ENCODE measurements at places on chromosomes 5 and 9. TPM values are rescaled to one million over a fixed set of nuclear protein-coding genes. Genes with fewer than 3 reads are reported as not detected.

GRCh38 chr9:16680541-16680940 lies 189.9 kb downstream of the BNC2 start:
- H3K27me3 ChIP-seq = no peaks in the 10 kb centered on the region
- no peaks in the 10 kb centered on the region for H3K36me3 ChIP-seq
- H3K4me1 ChIP-seq = peaks cover 38% of the 10 kb centered on the region
- DNase-seq = no peak
- H3K27ac ChIP-seq = peak overlapping the region; percentile 77

Gene SLC36A2
- total RNA-seq = not detected

DNA sequence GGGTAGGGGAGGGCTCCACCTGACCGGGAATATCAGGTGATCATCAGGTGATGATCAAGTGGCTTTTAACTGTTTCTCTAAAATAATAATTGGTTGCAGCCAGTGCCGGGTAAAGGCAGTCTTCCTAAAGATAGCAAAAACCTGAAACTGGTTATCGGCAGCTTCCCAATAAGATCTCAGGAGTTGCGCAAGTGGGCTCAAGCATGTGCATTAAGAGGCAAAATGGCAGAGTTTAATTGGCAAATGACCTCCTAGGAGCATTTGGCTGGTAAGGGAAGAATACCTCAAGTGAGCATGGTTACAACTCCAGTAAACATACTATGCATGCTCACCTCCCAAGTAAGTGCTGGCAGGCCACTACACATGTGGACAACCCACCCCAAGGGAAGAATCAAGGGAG lies 4.2 kb downstream of the C1QTNF3 start:
- H3K27ac ChIP-seq = no peak overlapping the region
- no peaks in the 10 kb centered on the region for H3K27me3 ChIP-seq
- DNase-seq = no peak
- H3K4me3 ChIP-seq = no peak overlapping the region
- H3K36me3 ChIP-seq = no peaks in the 10 kb centered on the region

- no peaks in the 10 kb centered on the region for H3K36me3 ChIP-seq
- no peak for DNase-seq
- H3K4me1 ChIP-seq = no peaks in the 10 kb centered on the region
- H3K4me3 ChIP-seq = no peak overlapping the region
- no peak overlapping the region for H3K27ac ChIP-seq
Observed at GRCh38 chr9:34862043-34862442, 96.0 kb upstream of the PHF24 start.

DNA sequence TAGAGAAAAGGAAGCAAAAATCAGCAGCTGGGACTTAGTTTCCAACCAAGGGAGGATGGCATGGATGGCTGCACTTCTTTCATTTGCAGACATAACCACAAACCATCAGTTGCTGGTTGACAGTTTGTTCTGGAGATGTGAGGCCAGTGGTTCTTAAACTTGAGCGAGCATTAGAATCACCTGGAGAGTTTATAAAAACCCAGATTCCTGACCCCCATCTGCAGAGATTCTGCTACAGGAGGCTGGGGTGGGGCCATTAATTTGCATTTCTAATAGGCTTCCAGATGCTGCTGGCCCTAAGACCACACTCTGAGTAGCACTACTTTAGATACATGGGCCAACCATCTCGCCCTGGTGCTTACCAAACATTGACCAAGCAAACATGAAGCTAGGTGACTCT lies 60.8 kb downstream of the MARCHF3 start:
- no peak overlapping the region for H3K4me3 ChIP-seq
- no peak for DNase-seq
- H3K27me3 ChIP-seq = no peaks in the 10 kb centered on the region
- no peak overlapping the region for H3K27ac ChIP-seq
- H3K36me3 ChIP-seq = no peaks in the 10 kb centered on the region

DNA sequence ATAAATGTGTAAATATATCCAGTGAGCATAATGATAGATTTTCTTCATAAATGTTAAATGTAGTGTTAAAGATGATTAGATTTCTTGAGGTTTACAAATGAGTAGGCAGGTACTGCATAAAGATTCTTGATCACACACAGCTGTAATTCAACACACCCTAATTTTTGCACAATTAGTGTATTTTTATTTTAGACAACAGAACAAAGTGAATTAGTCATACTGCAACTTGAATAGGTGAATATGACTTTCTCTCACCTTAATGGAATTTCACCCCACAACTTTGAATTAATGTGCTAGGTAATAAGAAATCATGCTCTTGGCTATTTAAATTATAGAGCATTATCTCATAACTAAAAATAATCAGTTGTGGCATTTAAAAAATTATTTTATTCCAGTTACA lies 795.7 kb upstream of the ACO1 start:
- DNase-seq = no peak
- H3K36me3 ChIP-seq = no peaks in the 10 kb centered on the region
- H3K27me3 ChIP-seq = no peaks in the 10 kb centered on the region
- H3K4me1 ChIP-seq = no peaks in the 10 kb centered on the region

GRCh38 chr5:136364307-136364706 lies 1.0 kb downstream of the TRPC7 start:
- DNase-seq = peak; percentile 17
- no peaks in the 10 kb centered on the region for H3K27me3 ChIP-seq
- no peak overlapping the region for H3K27ac ChIP-seq
- no peaks in the 10 kb centered on the region for H3K36me3 ChIP-seq

All from GM23248 (cell line).